ENCODE measurements at places on chromosomes 1 and 21. TPM values are rescaled to one million over a fixed set of nuclear protein-coding genes. Genes with fewer than 3 reads are reported as not detected.

The AMPD1 gene
- 0.21 TPM for polyA plus RNA-seq

The DEPDC1 gene
- polyA plus RNA-seq, result 0.29 TPM

The MPZ gene
- polyA plus RNA-seq, result not detected

The UTS2 gene
- polyA plus RNA-seq, result not detected

The TAL1 gene
- 0.19 TPM for polyA plus RNA-seq

The PCP4 gene
- not detected for polyA plus RNA-seq

The PTGER3 gene
- not detected for polyA plus RNA-seq

The ZBTB8OS gene
- 78.1 TPM for polyA plus RNA-seq

The CR2 gene
- polyA plus RNA-seq, result 44.7 TPM

The OR2AK2 gene
- not detected for polyA plus RNA-seq

All from IgD-negative memory B cell (primary cell).